ENCODE measurements at places on chromosomes 1 and 21.

- DNase-seq, result no peak
Measured at GRCh38 chr1:15951341-15952153, 24.4 kb downstream of the ZBTB17 start.

GRCh38 chr1:156002188-156002911 is 18.4 kb downstream of the SSR2 start:
- no peak for DNase-seq

DNA sequence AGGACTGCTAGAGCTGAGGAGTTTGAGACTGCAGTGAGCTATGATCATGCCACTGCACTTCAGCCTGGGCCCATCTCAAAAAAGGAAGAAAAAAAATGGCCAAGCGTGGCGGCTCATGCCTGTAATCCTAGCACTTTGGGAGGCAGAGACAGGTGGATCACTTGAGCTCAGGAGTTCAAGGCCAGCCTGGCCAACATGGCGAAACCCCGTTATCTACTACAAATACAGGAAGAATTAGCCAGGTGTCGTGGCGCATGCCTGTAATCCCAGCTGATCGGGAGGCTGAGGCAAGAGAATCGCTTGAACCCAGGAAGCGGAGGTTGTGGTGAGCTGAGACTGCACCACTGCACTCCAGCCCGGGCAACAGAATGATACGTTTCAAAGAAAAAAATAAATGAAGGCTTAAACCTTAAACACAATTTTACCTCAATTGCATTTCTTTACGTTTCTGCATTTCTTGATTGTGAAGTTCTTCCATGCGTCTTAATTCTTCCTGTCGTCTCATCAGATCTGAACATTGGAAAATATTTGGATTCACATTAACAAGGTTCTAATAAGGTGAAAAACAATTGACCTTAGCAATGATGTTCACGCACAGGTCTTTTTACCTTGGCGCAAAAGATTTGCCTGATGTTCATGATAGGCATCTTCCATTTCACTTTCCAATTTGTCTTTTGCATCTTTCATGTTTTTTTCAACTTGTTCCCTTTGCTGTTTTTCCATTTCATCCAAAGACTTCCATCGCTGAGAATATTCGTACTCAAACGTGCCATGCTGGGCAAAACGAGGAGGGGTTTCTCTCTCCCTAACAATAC is 4.2 kb downstream of the SFPQ start:
- no peak for DNase-seq

DNA sequence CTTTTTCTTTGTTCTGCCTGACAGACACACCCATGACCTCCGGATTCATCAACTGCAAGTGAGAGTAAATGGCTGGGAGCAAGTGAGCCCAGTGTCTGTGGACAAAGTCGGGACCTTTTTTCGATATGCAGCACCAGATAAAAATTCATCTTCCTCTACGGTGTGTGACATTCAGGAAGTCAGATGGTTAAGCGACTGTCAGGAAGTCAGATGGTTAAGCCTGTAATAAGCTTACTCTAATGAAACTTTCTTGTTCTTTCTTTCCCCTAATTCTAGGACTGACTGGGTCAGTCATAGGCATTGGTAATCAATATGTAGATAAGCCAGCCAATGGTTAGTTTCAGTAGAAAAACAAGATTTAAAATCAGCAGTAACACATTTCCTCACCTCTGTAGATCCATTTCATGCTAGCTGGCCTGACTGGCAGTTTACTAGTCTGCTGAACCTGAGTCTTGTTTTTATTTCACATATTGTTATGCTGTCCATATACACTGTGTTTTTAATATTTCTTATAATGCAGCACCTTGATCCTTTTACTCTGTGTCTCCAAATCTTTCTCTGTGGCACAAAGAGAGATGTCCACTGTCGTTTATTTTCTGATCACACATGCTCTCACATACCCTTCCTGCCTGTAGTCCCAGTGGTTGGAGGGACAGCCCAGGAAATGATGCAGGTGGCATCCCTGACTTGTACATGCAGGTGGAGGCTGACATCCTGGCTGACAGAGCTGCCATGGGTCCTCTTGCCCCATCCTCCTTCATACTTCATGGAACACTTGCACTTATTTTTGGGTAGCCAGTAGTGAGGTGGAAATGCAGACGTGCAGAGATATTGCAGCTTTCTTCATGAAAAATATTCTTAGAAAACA is 115.8 kb downstream of the VPS13D start:
- DNase-seq, result no peak

DNA sequence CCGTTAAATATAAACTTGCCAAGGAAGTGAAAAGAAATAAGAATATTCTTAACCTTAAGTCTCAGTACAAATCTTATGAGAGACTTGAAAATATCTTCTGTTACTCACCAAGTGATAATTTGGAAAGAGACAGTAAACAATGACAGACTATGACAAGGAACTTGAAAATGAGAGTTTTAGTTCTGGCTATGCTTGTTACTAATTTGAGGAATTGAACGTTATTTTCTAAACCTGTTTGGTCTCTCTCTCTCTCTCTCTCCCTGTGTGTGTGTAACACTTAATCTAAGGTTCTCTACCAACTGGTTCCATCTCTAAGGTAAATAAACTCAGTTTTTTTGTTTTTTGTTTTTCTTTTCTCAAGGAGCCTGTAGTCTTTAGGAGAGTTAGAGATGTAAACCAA is 161.8 kb downstream of the AMY1C start:
- no peak for DNase-seq

- no peak for DNase-seq
Measured at GRCh38 chr1:198176179-198176578, 19.4 kb downstream of the NEK7 start.

GRCh38 chr1:24763671-24764070 is 18.4 kb downstream of the CLIC4 start:
- no peak for DNase-seq

DNA sequence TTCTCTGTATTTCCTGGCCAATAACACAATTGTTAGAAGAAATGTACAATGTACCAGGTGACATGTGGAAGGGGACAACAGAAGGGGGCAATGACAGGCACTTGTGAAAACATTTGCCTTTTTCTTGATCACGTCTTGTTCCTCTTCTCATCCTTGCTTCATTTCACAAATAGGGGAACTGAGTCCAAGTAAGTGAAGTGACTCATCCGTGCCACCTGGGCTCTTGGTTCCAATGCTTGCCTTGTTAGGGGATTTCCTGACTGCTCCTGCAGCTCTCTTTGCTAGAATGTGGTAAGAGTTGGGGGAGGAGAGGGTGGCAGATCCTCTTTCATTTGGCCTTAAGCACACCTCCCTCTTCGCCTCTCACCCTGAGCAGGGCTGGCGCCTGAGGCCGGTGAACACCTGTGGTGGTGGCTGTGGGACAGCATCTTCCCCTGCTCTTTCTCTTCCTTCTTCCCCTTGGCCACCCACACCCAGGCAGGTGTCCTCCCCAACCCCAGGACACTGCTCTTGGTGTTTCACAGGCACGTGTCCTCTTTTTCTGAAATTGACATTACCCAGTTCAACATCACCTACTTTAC is 2.2 kb upstream of the RHEX start:
- no peak for DNase-seq
